ENCODE measurements at places on chromosomes 3 and 15. TPM values are rescaled to one million over a fixed set of nuclear protein-coding genes. Genes with fewer than 3 reads are reported as not detected.

- DNase-seq: no peak
Measured at GRCh38 chr15:77430652-77431051, 10.0 kb downstream of the HMG20A start.

GRCh38 chr3:141246958-141247301 lies 15.3 kb downstream of the PXYLP1 start:
- DNase-seq: no peak

NOX5 gene
- polyA plus RNA-seq: 0.19 TPM

- DNase-seq: peak; percentile 46
Measured at GRCh38 chr3:62774221-62774620, 101.0 kb downstream of the CADPS start.

- no peak for DNase-seq
Measured at GRCh38 chr3:25173606-25174005, 254.5 kb upstream of the RARB start.

GATM gene
- polyA plus RNA-seq: 21.8 TPM

DNA sequence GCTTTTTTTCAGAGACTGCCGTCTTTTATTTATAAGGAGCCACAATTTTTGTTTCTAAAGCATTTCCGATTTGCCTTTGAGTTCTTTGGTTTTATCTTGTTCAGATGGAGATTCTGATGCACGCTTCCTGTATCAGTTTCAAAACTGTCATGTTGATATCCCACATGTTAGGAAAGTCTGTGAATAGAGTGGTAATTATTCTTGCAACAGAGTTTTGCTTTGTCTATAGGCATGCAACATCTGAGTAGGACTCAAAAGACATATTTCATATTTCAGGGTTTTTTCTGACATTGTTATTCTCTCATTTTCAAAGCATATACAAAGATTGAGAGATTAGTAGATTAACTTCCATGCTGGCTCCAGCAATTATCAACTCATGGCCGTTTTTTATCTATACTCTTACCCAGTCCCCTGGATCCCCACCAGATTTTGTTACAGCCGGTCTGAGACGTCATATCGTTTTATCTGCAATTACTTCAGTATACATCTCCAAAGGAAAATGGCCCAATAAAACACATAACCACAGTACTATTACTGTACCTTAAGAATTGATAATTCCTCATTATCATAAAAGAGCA lies 22.4 kb downstream of the PAQR5 start:
- peak; percentile 18 for DNase-seq

IL17RB gene
- polyA plus RNA-seq: 0.43 TPM
